ENCODE measurements at places on chromosomes 1 and 21.

- no peak for DNase-seq
Measured at GRCh38 chr1:62826901-62827300, 43.0 kb downstream of the ATG4C start.

GRCh38 chr1:112537456-112537855 lies 28.7 kb downstream of the WNT2B start:
- no peak for DNase-seq

DNA sequence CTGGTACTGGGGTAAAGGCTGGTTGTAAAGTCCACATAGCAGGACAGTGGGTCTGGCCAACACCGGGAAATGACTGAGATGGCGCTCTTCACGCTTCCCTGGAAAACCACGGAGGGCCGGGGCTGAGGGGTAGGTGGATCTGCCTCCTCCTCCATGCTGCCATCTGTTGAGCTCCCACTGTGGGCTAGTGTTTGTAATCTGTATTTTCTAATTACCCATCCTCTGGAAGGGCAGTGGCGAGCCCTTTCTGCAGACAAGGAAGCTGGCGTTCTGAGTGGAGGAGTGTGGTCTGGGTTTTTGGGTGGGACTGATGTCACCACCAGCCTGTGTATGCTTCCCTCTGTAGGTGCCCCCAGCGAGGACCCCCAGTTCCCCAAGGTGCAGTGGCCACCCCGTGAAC lies 34.1 kb upstream of the LHX4 start:
- DNase-seq = no peak

- no peak for DNase-seq
Measured at GRCh38 chr21:42146821-42147220, 72.1 kb upstream of the ABCG1 start.

- no peak for DNase-seq
Measured at GRCh38 chr1:187313115-187313514, 484.4 kb downstream of the PLA2G4A start.

DNA sequence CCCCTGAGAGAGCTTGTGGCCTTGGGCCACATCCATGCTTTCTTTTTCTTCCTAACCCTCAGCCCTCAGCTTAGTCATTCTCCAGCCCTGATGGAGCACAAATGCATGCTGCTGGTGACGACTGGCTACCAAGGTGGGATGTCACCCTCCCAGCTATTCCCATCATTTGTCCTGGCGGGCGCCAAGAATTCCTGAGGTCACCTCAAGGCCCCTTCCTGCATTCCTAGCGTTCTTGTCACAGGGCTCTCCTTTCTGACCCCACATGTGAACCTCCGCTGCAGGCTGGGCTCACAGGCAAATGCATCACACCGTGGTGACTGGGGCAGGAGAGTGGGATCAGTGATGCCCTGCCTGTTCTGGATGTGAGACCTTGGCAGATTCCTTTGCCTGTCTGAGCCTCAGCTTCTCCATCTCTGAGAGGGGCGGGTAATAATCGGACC lies 53.4 kb upstream of the IFFO2 start:
- DNase-seq = no peak

GRCh38 chr1:64598100-64598571 lies 128.2 kb downstream of the CACHD1 start:
- no peak for DNase-seq

- no peak for DNase-seq
Measured at GRCh38 chr1:32332290-32333079, 3.5 kb downstream of the MARCKSL1 start.

- DNase-seq = peak; percentile 4
Measured at GRCh38 chr1:165481820-165482532, 37.0 kb upstream of the RXRG start.

DNA sequence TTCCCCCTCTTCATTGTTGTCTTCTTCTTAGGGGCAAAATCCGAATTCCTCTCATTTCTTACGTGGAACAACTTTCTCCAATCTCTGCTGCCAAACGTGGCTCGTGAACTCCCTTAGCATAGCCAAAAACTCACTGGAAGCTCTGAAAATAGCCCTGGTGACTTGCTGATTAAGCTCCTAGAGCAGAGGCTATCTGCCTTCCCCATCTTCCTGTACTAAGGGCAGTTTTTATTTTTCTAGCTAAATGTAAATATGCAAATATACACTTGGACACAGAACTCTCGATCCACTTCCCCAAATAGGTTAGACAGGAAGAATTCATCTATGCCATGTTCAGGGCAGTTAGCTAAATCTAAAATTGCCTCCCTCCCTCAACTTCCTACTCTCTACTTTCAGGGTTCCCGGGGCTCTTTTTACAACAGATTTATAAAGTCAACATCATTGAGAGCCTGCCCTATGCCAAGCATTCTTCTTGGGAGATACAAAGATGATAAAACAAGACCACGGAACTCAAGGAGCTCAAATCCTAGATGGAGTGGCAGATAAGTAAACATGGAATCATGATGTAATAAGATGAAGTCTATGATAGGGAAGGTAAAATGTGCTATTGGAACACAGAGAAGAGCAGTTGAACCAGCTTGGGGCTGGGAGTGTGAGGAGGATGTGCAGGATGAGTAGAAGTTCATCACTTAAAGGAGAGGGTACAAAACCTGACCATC lies 59.4 kb upstream of the FMOD start:
- no peak for DNase-seq

Data from activated T-cell treated with anti-CD3 and anti-CD28 coated beads, Interleukin-2, amount 50 U/mL, for 72 hours (primary cell).